ENCODE measurements at places on chromosomes 2 and 18.

DNA sequence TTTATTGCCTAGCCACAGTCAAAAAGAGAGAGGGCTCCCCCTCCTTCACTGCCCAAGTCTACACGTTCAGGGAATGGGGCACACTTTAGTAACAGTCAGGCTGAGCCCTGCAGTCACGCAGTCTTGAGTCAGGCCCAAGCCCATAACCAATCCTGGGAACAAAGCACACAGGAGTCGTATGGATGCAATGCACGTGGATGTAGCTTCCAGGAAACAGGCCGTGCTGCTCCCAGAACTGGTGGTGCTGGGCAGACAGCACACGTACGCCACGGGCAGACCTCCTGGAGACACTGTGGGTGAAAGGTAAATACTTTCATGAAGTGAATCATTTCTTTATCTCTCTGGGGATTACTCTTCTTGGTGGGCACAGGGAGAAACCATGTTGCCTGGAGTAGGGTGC lies 30.0 kb upstream of the MBP start:
- no peak for DNase-seq

DNA sequence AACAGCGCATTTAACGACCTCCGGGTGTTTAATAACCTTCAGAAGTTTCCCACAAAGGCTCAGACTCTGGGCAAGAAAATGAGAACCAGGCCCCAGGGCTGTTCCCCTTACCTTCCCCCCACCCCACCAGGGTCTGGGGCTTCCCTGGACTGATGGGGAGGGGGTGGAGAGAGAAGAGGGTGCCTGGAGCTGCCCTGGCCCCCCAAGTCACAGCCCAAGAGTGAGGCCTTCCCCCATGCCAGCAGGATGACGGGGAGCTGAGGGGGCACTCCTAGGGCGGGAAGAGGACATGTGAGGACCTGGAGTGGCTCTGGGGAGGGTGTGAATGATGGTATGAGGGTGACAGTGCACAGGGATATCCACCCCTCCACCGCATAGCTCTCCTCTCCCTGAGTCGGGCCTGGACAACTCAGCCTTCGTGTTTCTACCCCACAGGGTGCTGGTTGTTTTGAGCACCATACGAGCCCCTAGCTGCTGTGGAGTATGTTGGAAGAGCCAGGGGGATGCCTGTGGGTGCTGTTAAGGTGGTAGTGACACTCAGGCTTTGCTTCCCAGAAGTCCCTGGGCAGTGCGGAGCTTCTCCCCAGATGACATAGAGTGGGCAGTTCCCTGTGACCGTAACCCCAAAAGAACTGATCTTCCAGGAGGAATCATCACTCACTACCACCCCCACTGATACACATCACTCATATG lies 3.9 kb downstream of the PKDCC start:
- no peak for DNase-seq

DNA sequence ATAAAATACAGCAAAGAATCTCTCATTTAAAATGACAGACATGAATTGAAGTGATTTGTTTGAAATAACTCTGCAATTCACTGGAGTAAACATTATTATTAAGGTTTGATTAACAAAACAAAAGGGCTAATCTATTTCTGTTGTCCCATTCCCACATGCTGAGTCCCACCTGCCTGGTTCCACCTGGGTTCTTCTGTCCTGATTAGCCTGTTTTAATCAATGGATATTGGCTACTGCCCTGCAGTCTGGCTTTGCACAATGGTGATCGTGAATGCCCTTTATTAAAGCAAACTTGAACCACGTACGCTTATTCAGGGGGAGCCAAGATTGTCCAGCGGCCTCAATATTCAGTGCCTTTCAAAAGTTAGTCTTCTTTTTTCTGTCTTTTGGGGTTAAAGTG lies 72.8 kb upstream of the CDH19 start:
- DNase-seq = no peak

- DNase-seq = no peak
Measured at GRCh38 chr2:199456383-199457146, 1.2 kb downstream of the SATB2 start.

DNA sequence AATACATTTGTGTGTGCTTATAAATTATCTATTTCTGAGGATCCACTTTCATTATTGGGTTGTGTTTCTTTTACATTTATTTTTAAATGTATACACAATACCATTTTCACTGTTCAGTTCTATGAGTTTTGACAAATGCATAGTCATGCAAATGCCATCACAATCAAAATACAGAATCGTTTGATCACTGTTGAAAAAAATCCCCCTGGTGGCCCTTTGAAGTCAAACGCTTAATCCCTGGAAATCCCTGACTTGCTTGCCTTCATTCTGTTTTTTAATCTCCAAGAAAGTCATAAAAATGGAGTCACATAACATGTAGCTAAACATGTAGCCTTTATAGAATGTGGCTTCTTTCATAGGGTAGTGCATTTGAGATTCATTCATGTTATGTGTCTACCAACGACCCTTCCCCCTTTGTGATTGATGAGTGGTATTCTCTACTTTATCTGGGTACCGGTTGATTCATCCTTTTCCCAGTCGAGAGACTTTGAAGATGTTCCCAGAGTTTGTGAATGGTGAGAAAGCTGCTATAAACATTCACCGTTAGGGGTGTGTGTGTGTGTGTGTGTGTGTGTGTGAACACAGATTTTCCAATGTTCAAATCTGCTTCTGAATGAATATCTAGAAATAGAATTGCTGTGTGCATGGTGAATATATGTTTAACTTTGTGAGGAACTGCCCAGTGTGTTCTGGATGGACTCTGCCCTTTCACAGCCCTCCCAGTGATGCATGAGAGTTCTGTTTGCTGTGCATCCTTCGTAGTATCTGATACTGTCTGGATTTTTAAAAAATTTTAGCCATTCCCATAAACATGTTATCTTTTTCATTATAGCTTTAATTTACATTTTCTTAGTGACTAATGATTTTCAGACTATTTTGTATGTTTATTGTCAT lies 173.6 kb downstream of the GALR1 start:
- no peak for DNase-seq

- no peak for DNase-seq
Measured at GRCh38 chr2:240559286-240559685, 871 bp upstream of the DUSP28 start.

DNA sequence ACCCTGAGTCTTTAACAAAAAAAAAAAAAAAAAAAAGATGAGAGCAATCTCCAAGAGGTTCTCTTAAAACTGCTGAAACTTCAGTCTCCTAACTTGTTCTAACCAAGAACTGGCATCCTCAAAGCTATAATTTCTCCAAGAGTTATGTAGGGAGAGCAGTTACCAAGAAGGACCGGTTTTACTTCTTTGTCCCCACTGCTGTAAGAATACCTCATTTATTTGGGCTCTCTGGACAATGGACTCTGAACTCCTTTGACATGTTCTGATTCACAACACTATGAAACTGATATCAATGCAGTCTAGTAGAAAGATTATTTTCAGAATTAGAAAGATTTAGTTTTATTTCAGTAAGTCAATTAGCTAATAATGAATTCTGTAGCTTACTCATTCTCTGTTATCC lies 84.5 kb upstream of the DTNB start:
- no peak for DNase-seq

- no peak for DNase-seq
Measured at GRCh38 chr2:64457524-64457923, 3.6 kb downstream of the LGALSL start.

DNA sequence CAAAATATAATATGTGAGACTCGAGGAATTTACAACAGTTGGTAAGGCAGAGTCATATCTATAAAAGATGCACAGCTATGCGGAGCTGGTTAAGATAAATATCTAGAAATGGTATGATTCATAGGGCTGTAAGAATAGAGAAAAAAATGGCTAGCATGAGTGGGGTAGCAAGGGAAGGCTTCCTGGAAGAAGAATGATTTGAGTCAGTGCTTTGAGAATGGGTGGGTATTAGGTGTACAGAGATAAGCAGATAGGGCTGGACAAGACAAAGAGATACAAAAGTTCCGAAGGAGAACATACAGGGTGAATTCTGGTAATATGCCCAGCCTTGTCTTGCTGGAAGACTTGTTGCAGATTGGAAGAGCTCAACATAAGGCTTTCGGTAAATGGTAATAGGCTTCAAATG lies 291.5 kb upstream of the CCDC68 start:
- no peak for DNase-seq

- no peak for DNase-seq
Measured at GRCh38 chr2:120344214-120344975, 1.5 kb upstream of the INHBB start.

DNA sequence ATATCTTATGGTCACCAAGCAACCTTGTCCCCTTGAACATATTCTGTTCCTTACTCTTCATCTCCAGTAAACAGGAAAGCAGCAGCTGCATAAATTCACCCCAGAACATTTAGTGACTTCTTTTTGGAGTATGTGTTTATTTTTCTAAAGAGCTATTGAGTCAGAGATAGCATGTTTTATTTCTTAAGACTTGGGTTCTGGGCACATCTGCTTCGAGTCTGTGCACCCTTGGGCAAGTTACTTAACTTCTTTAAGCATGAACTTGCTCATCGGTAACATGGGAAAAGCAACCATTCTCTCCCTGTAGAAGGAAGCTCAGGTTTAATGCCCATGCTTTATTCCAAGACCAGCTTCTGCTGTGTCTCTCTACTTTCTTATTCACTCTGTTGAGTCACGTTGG lies 309.3 kb upstream of the MEX3C start:
- DNase-seq = no peak

GRCh38 chr18:52394602-52395001 lies 54.6 kb downstream of the DCC start:
- no peak for DNase-seq

DNA sequence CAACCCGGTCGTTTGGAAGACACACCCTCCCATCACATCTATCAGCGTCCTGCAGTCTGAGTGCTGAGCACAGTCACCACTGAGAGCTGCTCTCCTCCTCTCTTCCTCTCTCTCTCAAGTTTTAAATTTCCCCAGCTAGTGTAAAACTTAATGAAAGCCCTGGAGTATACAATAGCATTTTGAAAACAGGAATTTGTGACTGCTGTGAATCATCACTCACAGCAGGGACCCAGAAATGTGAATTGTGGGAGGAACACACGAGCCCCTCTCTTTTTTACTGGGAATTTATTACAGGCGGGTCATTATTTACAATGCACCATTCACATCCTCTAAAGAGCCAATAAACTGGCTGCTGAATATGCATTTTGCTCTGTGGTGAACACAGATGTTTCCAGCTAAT lies 185.0 kb upstream of the SMIM21 start:
- DNase-seq = no peak

DNA sequence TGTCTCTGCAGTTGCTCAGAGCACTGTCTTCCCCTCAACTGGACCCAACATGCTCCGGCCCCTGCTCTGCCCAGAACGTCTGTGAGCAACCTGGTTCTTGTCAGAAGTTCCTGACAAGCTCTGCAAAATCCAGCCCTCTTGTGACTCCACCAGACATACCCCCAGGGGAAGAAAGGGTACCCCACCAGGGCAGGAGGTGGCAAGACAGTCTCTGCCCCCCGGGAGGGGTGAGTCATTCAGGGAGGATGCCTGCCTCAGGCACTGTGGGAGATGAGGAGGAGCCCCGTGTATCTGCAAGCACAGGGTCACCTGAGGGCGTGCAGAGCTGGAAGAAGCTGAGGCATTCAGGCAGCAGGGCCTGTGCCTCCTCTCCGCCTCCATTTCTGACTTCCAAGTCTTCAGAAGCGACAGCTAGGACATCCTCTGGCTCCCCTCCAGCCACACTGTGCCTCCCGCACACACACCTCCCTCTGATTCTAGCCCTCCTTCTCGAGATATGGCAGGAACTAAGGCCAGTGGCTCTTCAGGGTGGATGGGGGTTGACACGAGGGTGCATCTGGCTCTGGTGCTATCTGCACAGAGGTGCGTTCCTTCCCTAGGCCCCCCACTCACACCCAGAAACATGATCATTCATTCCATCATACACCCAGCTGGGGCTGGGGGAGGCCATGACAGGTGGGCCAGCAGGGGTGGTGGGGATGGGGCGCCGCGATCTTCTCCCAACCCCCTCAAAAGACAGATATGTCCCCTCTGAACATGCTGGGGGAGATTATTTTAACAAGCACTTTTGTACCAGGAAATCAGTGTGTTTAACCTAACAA lies 222.2 kb downstream of the CYP26B1 start:
- no peak for DNase-seq

DNA sequence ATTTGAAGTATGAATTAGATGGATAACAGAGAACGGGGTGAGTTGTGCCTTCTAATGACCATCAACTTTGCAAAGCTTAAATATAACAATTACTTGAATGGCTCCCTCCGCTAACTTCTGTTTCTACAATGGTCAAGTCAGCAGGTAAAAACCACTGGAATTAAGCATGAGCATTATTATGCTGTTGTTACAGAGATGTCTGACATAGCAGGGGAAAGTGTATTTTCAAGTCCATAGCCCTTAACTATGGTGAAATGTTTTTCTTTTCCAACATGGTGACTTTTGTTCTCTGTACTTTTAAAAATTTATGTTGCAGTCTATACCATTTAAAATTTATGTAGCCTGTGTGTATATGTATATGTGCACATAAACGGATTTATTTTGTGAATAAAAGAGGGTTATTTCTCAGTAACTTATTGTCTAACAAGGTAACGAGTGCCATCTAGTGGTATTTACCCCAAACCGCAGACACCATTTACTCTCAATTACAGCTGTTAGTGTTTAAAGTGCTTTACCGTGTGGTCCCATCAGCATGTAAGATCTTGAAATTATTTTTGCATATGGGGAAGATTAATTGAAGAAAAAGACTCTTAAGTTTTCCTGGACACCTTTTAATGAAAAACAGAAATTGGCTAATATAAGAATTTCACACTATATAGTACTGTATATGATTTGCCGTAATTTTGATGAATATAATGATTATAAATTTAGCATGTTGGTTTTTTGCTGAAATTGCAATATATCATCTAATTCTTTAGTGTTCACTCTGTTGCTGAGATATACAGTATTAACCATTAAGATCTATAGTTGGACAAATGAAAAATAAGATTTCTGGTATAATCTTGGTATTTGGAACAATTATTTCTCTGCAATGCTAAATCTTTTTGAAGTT lies 78.2 kb downstream of the UBE2E3 start:
- peak; percentile 30 for DNase-seq
